ENCODE measurements at places on chromosomes 5 and 9.

GRCh38 chr9:76255781-76256455 lies 138.3 kb downstream of the RFK start:
- DNase-seq = no peak

- DNase-seq = no peak
These were observed 248.8 kb downstream of the CAAP1 start for GRCh38 chr9:26643826-26644225.

DNA sequence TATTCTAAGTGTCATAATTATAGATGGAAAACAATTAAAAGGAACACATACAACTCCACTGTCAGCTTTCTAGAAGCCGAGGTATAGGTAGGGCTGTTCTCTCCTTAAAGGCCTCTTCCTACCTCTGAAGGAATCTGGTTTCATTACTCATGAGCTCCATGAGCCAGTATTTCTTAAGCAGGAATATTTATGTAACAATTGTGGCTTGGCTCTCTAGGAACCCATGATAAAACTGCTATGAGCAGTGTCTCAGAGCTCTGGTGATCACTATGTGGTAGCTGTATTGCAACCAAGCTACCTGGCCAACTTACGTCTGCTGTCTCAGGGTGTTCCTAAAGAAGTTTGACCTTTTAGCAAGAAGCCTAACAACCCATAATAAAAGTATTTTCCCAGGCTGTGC lies 157.7 kb downstream of the CEP120 start:
- no peak for DNase-seq

DNA sequence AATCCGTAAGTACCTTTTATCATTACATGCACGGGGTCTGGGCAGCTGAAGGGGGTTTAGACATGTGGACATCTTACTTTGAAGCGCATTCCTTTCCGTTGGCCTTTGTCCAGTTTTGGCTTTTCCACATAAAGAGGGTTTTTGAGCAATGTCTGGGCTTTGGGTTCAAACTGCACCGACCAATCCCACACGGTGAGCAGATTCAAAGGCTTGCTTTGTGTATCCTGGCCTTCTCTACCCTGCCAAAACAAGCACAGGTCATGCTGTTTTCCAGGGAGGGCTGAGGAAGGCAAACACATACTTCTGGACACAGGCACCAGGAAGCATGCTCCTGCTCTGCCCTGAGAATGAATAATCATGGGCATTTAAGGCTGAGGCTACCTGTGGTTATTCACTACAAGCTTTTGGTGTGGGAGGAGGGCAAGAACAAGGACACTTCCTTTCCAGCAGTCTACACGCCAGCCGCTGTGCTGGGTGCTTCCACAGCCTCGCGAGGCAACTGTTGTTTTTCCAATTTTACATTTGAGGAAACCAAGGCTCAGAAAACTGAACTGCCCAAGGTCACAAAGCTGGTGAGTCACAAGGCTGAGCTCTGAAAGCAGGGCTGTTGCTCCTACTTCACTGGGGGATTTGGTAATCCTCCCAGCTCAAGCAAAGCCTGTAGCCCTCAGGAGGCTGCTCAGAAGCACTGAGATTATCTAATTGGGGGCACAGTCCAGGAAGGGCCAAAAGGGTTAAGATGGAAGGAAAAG lies 59.8 kb upstream of the GOLPH3 start:
- no peak for DNase-seq

GRCh38 chr5:128357226-128357625 lies 180.8 kb downstream of the FBN2 start:
- DNase-seq = no peak

- DNase-seq = no peak
These were observed 158.6 kb downstream of the GHR start for GRCh38 chr5:42581845-42582244.

- DNase-seq = no peak
These were observed 463.8 kb downstream of the BNC2 start for GRCh38 chr9:16406526-16407225.

GRCh38 chr9:4148751-4149150 lies 151.1 kb downstream of the GLIS3 start:
- no peak for DNase-seq
